Cardiac muscle cell (in vitro differentiated cells and primary cell): ENCODE measurements at places on chromosomes 7 and 10. TPM values are rescaled to one million over a fixed set of nuclear protein-coding genes. Genes with fewer than 3 reads are reported as not detected.
A peak's percentile ranks its signal among the peaks of the same experiment; 100 is the strongest.

- no peaks in the 10 kb centered on the region for H3K27me3 ChIP-seq
- H3K27ac ChIP-seq: peak overlapping the region; percentile 95
- H3K4me1 ChIP-seq: peaks cover 7% of the 10 kb centered on the region
- peak overlapping the region; percentile 49 for H3K4me3 ChIP-seq
Measured at GRCh38 chr7:99392659-99393354, 15.6 kb downstream of the PDAP1 start.

- no peaks in the 10 kb centered on the region for H3K36me3 ChIP-seq
- H3K4me3 ChIP-seq: no peak overlapping the region
- no peaks in the 10 kb centered on the region for H3K27me3 ChIP-seq
- no peak for DNase-seq
- H3K27ac ChIP-seq: no peak overlapping the region
Measured at GRCh38 chr7:47292832-47293309, 289.0 kb downstream of the TNS3 start.

DNA sequence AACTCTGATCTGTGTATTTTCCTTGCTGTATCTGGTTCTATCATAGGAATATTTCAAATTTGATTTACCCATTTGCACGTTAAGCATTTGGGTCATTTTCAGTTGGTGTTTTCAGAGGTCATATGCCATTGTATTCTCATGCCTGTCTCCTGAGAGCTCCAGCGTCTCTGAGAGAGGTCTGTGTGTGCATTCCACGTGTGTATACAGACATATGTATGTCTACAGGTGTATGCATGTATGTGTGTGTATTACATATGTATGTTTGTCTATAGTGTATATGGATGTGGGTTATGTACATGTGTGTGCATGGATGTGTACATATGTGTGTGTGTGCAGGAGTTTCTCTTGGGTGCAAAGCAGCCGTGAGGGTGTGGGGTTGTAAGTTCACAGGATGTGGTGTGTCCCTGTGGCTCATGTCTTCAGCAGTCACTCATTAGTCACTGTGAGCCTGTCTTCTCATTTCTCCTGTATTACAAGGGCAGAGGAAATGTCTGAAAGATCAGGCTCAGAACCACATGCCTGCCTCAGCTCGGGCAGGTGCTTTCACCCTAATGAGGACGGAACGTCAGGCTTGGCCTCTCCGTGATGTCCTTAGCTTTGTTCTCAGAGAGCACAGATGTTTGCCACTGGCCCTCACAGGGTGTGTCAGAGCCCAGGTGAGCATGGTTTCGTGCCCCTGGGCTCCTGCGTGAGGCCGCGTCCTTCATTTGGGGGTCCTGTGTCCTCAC is 101.6 kb downstream of the NKX6-2 start:
- H3K4me3 ChIP-seq: no peak overlapping the region
- DNase-seq: no peak
- H3K27ac ChIP-seq: peak overlapping the region; percentile 28
- H3K27me3 ChIP-seq: no peaks in the 10 kb centered on the region
- H3K4me1 ChIP-seq: no peaks in the 10 kb centered on the region

DNA sequence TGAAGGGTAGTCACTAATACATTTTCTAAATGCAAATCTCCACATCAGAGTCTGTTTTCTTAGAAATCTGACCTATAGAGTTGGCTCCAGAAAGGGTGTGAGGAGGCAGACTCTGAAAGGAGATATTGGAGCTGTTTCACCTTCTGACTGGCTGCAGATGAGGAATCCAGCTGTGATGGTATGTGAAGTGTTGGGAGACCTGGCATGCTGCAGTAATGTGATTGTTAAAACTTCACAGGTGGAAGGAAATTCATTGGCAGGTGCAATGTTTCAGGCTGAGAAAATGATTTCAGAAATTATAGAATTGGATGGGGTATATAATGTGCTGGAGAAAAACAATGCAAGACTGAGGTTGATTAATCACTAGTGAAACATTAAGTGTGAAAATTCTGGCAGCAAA is 1134.0 kb upstream of the LRRN3 start:
- H3K4me3 ChIP-seq: no peak overlapping the region
- H3K27ac ChIP-seq: no peak overlapping the region
- H3K4me1 ChIP-seq: no peaks in the 10 kb centered on the region
- DNase-seq: no peak
- no peaks in the 10 kb centered on the region for H3K36me3 ChIP-seq

Gene MACC1
- 0.04 and 0.06 TPM in 2 replicates for total RNA-seq

GRCh38 chr10:69413221-69413865 is 3.4 kb downstream of the TACR2 start:
- H3K36me3 ChIP-seq: no peaks in the 10 kb centered on the region
- H3K4me1 ChIP-seq: peaks cover 11% of the 10 kb centered on the region
- DNase-seq: peak; percentile 79
- no peaks in the 10 kb centered on the region for H3K27me3 ChIP-seq

DNA sequence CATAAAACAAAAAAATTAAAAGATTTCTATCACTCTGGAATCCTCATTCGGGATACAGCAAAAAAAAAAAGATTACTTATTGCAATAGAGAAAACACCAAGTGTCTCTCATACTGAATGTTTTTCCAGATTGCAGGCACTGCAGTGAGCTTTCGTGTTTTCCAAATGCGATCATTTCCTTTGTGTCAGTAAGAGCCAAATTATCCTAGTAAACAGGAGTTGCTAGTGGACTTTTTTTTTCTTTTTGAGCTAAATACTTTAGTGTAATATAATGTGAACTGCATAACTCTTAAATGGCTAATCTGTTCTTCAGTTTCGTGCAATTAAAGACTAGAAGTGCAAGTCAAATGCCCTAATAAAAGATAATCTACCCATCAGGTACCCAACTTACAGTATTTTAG is 44.4 kb upstream of the TOMM7 start:
- H3K4me1 ChIP-seq: no peaks in the 10 kb centered on the region
- DNase-seq: no peak
- no peak overlapping the region for H3K4me3 ChIP-seq
- H3K27me3 ChIP-seq: no peaks in the 10 kb centered on the region
- H3K27ac ChIP-seq: no peak overlapping the region

Gene CFAP58
- 0.99 and 1.9 TPM in 2 replicates for total RNA-seq

GRCh38 chr7:3650844-3651243 is 349.8 kb downstream of the SDK1 start:
- H3K4me3 ChIP-seq: no peak overlapping the region
- no peak overlapping the region for H3K27ac ChIP-seq
- no peak for DNase-seq
- H3K36me3 ChIP-seq: no peaks in the 10 kb centered on the region
- no peaks in the 10 kb centered on the region for H3K27me3 ChIP-seq

GRCh38 chr7:106140406-106141173 is 28.5 kb upstream of the SYPL1 start:
- peak overlapping the region; percentile 77 for H3K27ac ChIP-seq
- H3K4me1 ChIP-seq: peaks cover 11% of the 10 kb centered on the region
- no peaks in the 10 kb centered on the region for H3K36me3 ChIP-seq
- no peak for DNase-seq
- no peak overlapping the region for H3K4me3 ChIP-seq

Gene ADAP1
- total RNA-seq: 12.0 and 12.8 TPM in 2 replicates

Gene IGFBP1
- total RNA-seq: 0.18 TPM in 1 of 2 replicates, not detected in the other

DNA sequence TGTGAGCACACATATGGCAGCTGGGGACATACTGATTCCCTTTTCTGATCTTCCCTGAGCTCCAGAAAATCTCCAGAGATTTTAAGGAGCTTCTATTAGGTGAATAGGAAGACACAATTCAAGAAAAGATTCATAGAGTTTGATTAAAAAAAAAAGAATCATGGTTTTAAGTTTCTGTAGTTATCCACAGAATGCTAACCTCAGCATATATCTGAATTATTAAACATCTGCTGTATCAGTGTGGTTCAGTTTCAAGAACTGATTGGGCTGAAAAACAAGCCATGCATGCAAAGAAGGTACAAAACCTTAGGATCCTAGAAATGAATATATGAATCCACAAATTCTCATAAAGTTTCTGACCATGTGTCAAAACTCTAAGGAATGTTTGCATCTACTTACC is 94.1 kb upstream of the ZNF438 start:
- no peaks in the 10 kb centered on the region for H3K27me3 ChIP-seq
- no peak for DNase-seq
- no peaks in the 10 kb centered on the region for H3K36me3 ChIP-seq
- no peaks in the 10 kb centered on the region for H3K4me1 ChIP-seq
- H3K27ac ChIP-seq: no peak overlapping the region
- no peak overlapping the region for H3K4me3 ChIP-seq

DNA sequence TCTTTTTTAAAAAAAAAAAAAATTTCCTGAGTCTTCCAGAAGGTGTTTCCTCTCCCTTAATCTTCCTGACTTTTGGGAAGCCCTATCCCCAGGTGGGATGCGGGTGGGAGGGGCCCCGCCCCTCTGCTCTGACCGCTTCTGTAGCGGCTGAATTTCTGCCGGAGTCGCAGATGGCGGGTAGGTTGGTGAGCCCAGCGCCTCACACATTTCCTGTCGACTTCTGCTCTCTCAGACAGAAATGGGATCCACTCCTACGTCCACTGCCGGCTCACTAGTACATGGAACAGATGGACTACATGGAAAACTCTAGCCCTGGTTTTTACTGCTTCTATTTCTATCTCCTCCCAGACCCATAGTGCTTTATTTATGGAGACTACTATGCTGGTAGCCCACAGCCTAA is 90.9 kb downstream of the NEUROD6 start:
- H3K4me1 ChIP-seq: no peaks in the 10 kb centered on the region
- peaks cover 3% of the 10 kb centered on the region for H3K27me3 ChIP-seq
- H3K27ac ChIP-seq: no peak overlapping the region
- H3K36me3 ChIP-seq: no peaks in the 10 kb centered on the region
- no peak overlapping the region for H3K4me3 ChIP-seq

- DNase-seq: peak; percentile 67
- H3K36me3 ChIP-seq: no peaks in the 10 kb centered on the region
- H3K27me3 ChIP-seq: no peaks in the 10 kb centered on the region
- peak overlapping the region; percentile 36 for H3K27ac ChIP-seq
Measured at GRCh38 chr7:24573554-24574338, 494 bp downstream of the PALS2 start.

DNA sequence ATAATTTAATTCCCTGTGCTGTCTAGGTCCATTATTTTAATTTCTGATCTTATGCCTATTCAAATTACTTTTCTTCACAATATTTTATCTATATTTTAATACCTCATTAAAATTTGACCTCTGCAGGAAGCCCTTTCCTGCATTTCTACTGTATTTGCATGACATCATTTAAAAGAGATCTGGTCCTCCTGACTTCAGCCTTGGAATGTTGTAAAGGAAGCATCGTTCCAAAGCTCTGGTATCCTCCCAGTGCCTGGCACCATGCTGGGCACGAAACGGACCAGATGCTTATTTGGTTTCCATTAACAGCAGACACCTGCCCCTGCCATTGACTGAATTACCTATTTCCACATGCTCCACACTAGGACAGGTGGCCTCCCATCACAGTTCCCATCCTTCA is 247.5 kb downstream of the KLF6 start:
- no peaks in the 10 kb centered on the region for H3K27me3 ChIP-seq
- H3K4me1 ChIP-seq: no peaks in the 10 kb centered on the region
- H3K27ac ChIP-seq: no peak overlapping the region
- no peaks in the 10 kb centered on the region for H3K36me3 ChIP-seq
- no peak for DNase-seq

Gene CTAGE15
- 0.24 TPM in 1 of 2 replicates, not detected in the other for total RNA-seq

DNA sequence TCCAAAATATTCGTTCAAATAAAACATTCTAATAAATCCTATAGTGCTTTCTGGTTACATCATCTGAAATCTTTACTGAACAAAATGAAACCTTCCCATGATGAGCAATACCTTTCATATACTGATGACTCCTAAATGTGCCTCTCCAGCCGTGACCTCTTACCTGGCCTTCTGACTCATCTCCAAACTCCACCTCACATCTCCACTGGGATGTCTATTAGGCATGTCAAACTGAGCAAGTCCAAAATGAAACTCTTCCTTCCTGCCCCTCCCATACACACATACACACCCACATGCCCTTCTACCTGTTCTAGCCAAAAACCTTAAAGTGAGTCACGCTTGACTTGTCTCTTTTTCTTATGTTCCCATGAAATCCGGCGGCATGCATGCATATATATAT is 22.9 kb downstream of the GSAP start:
- H3K27ac ChIP-seq: no peak overlapping the region
- H3K4me1 ChIP-seq: peaks cover 6% of the 10 kb centered on the region
- no peak overlapping the region for H3K4me3 ChIP-seq
- no peaks in the 10 kb centered on the region for H3K27me3 ChIP-seq

Gene LRIT1
- not detected in 2 replicates for total RNA-seq

Gene MARVELD1
- 35.2 and 38.3 TPM in 2 replicates for total RNA-seq

GRCh38 chr7:90720984-90721760 is 125.1 kb downstream of the CDK14 start:
- no peak overlapping the region for H3K27ac ChIP-seq
- H3K36me3 ChIP-seq: no peaks in the 10 kb centered on the region
- no peaks in the 10 kb centered on the region for H3K27me3 ChIP-seq

Gene MYH16
- not detected in 2 replicates for total RNA-seq

DNA sequence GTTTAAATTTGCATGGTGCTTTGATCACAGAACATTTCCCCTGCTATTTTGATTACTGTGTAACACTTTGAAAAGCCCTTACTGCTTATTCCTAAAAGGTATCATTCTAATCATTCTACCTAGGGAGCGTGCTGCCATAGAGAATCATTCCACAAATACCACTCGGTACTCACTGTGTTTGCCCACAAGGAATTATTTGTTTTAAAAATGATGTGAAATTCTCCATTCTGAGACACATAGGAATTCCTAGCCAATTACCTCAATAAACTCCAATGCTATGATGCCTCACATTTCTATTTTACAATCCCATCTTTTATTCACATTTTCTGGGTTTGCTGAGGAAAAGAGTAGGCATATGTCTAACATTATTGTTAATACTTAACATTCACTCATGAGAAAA is 16.2 kb upstream of the TES start:
- no peak for DNase-seq
- no peaks in the 10 kb centered on the region for H3K27me3 ChIP-seq
- H3K27ac ChIP-seq: no peak overlapping the region
- no peak overlapping the region for H3K4me3 ChIP-seq
- H3K36me3 ChIP-seq: no peaks in the 10 kb centered on the region

- H3K27ac ChIP-seq: no peak overlapping the region
- H3K4me3 ChIP-seq: no peak overlapping the region
- H3K36me3 ChIP-seq: no peaks in the 10 kb centered on the region
- no peaks in the 10 kb centered on the region for H3K27me3 ChIP-seq
- DNase-seq: no peak
Measured at GRCh38 chr10:10869592-10869991, 148.1 kb upstream of the CELF2 start.

DNA sequence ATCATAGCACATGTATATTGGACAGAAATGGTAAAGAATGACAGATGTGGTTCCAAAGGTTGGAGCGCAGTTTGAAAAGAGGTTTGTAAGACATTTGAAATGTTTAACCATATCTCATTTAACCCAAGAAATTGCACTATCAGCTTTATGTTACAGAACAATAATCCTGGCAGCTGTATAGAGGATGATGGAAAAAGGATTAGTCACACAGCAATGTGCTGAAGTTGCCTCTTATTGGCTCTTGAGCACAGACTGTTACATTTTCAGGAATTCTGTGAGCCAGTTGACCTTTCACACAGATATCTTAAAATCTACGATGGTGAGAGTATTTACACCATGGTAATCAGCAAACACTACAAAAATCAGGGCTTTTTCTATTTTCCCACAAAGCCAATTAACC is 3.9 kb downstream of the COG5 start:
- peaks cover 8% of the 10 kb centered on the region for H3K4me1 ChIP-seq
- DNase-seq: no peak
- no peak overlapping the region for H3K4me3 ChIP-seq
- H3K27ac ChIP-seq: no peak overlapping the region

Gene PRSS37
- total RNA-seq: not detected in 2 replicates

- no peaks in the 10 kb centered on the region for H3K27me3 ChIP-seq
- DNase-seq: no peak
- H3K4me3 ChIP-seq: no peak overlapping the region
- H3K36me3 ChIP-seq: no peaks in the 10 kb centered on the region
- H3K4me1 ChIP-seq: peaks cover 20% of the 10 kb centered on the region
- H3K27ac ChIP-seq: no peak overlapping the region
Measured at GRCh38 chr10:106929291-106929895, 235.1 kb downstream of the SORCS1 start.
